ENCODE measurements at places on chromosomes 4 and X.

DNA sequence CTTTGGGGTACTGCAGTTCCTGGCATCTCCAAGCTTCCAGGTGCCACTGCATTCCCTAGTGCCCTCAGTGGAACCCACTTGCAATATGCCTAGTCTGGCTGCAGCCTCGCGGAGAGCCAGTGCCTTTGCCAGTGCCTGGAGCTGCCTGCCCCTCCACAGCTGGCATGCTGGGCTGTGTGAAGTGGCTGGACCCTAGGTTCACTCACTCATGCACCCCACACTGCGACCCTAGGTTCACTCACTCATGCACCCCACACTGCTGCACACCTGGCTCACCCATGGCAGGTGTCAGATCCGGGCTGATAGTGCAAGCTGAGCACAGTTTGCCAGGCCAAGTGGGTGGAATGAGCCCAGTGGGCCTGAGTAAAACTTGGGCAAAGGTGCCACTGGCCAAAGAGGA is 253.0 kb upstream of the NDST4 start:
- no peak for DNase-seq

DNA sequence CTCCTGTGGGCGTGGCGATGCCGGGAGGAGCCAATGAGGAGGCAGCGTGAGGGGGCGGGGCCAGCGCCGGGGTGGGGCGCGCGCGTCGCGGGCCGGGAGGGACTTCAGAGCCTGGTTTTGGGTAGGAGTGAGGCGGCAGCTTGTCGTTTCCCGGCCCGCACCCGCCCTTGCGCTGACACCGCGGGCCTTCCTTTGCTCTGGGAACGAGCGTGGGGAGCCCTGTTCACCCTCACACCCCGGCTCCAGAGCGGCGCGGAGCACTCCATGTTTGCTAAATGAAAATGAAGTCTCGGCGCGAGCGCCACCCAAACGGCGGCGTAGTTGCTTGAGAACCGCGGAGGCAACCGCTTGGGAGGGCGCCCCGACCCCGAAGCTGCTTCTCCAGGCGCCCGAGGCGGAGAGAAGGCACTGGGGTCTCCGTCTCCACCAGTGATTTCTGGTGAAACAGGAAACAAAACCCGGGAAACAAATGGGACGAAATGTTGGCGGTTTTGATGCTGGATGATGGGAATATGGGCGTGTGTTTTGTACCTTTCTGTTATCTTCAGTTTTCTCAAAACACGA is 497 bp upstream of the GRPEL1 start:
- DNase-seq: no peak

DNA sequence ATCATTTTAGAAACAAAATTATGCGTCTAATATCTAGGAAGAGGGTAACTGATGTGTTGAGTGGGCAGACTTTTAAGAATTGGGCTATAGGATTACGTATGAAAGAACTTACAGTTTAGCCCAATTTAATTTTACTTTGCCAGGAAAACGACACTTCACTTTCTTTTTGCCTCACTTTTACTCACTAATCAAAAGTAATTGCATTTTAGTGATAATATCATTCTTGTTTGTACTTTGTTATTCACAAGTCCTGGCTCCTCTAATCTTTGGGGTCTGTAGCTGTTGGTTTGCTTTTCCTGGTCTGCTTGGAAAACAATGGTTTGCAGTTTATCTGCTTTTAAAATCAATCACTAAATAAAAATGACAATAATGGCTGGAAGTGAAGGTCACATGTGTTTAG is 2.9 kb upstream of the ARX start:
- DNase-seq: no peak

DNA sequence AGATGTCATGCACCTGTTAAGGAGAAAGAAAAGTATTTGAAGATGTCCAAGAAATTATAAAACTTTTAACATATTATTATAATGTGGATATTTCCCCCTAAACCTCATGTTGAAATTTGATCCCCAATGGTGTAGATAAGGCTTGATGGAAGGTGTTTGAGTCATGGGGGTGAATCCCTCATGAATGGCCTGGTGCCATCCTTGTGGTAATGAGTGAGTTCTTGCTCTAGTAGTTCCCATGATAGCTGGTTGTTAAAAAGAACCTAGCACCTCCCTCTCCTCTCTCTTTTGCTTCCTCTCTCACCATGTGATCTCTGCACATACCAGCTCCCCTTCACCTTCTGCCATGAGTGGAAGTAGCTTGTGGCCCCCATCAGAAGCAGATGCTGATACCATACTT is 176.6 kb upstream of the NR3C2 start:
- DNase-seq: no peak

DNA sequence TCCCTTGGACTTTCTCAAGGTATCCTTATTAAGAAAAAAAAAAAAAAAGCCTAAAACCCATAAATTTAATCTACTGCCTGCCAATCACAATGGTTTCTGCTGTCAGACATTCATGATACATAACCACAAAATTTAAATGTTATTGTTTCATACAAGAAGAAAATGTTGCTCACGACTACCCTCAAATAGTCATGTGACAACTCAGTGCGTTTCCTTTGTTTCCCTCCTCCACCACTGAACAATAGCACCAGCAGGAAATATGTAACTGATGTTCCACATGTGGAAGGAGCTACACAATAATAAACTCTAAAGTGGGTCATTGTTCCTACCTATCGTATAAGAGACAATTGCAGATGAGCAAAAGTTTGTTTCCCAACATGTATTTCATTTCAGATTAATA is 244.1 kb upstream of the EDNRA start:
- DNase-seq: no peak

DNA sequence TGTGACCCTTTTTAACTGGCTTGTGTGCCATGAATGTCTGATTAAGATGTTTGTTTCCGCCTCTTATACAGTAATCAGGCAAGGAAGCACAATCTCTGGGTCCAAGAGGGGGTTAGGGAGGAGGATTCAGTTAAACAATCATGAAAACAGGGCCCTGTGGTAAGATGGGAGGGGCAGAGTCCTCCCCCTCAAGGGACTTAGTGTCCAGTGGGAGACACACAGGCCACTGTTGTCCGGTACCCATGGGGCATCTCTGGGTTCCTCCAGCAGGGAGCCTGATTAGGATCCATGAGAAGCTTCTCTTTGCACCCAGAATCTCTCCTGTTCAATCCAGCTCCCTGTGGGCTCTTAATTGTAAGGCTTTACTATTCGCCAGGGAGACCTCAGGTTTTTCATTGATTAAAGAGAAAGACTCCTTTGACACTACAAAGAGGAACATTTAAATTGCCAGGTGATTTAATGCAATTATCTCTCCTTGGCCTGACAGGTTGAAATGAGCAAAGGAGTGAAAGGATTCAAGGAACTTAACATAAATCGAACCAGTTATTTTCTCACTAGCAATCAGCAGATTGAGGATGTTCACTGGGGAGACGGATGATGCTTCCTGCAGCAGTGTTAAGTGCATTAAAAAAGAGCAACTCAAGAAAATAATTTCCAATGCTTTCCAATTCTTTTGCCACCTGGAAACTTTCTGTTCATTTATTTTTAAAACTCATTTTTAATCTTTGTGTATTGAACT is 225.4 kb downstream of the PTTG2 start:
- no peak for DNase-seq

- DNase-seq: no peak
Observed at GRCh38 chr4:128267745-128268144, 19.9 kb downstream of the PGRMC2 start.

DNA sequence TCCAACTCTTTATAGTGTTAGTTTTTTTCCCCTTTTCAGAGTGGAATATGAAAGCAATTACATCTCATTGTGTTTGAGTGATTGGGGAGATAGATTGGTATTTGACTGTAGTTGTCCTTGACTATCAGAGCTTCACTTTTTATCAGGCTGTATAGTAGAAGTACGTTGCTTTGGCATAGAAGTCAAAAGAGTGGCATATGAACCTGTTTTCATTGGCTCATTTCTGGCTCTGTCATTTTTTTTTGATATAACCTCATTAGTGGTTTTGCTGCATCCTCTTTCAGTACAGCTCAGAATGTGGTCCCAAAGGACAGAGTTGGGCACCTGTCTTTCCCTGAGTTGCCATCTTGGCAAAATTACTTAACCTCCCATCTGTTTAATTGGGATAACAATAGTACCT is 1.4 kb downstream of the TMA16 start:
- DNase-seq: no peak

- no peak for DNase-seq
Observed at GRCh38 chr4:147864607-147865006, 132.7 kb downstream of the ARHGAP10 start.

DNA sequence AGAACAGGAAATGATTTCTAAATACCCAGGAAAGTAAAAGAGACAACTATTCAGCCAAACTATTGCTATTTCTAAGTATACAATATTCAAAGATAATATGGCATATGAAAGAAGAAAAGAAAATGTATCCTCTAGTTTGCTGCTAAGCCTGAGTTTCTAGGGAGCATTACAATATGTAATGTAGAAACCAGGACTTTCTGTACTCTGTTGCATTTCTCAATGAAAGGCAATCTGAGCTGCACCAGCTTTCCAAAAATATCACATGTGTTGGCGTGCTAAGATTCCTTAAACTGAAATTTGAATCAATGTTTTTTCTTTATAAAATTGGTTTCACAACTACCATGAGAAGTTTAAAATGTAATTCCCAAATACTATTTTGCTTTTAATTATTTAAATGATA is 129.6 kb downstream of the ANK2 start:
- no peak for DNase-seq

- no peak for DNase-seq
Observed at GRCh38 chrX:45718676-45719075, 518.0 kb upstream of the DIPK2B start.

- DNase-seq: no peak
Observed at GRCh38 chr4:2996415-2996814, 33.0 kb downstream of the GRK4 start.

- DNase-seq: no peak
Observed at GRCh38 chr4:7193030-7193958, 956 bp downstream of the SORCS2 start.

DNA sequence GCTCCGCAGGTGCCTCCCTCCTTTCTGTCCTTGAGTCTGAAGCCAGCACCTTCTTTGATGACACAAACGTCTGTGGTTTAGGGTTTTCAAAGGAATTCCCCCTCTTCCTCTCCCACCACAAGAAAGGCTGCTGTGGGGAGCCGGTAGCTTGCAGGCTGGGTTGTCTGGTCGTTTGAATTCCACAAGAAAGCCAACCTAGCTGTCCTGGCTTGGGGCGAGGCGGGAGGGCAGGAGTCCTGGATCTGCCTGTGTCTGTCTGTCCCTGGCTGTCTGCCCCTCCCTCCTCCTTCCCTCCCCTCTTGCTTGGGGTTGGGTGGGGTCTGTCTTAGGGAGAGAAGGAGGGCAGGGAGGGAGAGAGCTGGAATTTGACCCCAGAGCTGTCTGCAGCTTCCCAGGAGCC is 56.3 kb downstream of the SHROOM2 start:
- no peak for DNase-seq
